ENCODE measurements at places on chromosomes 11 and 22.

DNA sequence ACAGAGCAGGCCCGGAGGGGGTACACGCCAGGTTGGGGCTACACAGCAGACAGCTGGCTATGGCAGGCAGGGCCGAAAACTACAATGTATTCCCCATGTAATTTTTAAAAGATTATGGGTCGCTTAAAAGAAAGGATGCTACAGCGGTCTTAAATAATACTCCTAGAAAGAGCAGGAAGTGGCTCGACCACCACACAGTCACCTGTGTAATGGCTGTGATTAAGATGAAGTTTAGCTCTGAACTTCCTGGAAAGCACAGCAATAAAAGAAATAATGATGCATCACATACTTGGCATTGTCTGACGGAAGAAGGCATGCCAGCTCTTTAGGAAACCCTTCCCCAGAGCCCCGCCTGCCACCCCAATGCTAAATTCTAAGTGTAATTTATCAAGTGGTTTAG, 32.6 kb downstream of the WNT11 start:
- no peak for DNase-seq

DNA sequence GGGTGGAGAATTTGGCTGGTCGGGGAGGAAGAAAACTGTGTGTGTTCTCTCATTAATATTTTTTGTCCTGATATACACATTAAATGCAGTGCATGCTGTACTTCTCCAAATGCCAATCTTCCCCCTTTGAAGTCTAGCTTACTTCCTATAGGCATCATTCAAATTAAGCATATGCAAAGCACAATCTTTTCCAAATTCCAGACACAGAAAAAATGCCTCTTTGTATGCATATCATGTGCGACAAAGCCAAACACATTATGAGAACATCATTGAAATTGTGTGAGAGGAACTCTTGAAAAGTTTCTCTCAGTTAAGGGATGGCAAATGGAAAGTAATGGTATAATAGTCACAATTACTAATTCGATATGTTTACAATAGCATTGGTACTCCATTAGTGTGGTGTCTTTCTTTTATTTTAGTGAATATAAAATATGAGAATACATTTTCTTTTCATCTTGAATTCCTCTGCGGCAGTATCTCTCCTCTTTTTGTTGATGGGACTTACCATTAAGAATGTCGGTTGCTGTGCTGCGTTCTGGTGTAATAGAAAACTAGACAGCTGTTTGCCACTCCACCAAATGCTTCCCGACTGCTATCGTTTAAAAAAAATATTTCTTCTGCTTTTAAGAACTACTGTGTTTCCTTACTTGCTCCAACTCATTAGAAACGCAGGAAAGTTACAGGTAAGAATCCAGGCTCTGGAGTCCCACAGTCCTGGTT, 19.3 kb upstream of the NRIP3 start:
- DNase-seq = no peak

DNA sequence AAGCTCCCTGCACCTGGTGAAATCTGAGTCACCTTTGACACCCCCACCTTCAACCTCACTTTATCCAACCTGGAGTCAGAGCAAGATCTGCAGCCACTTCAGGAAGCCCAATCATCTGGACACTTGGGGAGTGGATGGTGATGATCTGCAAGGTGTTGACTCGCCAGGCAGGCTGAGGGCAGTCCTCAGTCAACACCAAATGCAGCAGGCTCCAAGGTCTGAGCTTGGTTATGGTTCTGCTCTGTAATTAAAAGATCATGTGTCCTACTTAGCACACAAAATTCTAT, 446.9 kb downstream of the BRD1 start:
- DNase-seq = no peak

DNA sequence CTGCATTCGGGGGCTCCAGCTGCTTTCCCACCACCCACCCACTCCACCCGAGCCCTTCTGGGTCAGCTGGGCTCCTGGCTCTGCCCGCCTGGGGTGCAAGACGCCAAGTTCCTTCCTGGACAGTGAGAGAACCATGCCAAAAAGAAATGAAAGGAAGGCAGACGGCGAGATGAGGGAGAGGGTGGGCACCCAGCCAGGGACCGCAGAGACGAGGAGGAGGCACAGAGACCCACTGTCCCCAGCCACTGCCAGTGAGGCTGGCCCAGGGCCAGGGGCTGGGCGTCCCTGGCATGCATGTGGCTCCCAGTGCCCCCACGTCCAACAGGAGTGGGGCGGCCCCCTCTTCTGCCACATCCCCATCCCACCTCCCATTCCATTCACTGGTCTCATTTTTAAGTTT, 10.8 kb upstream of the CD81 start:
- no peak for DNase-seq

GRCh38 chr11:83713708-83714107, 427.5 kb upstream of the CCDC90B start:
- peak; percentile 15 for DNase-seq

- no peak for DNase-seq
Measured at GRCh38 chr11:34565417-34566207, 52.0 kb upstream of the ELF5 start.

- no peak for DNase-seq
Measured at GRCh38 chr11:17163291-17163690, 44.5 kb downstream of the PIK3C2A start.

DNA sequence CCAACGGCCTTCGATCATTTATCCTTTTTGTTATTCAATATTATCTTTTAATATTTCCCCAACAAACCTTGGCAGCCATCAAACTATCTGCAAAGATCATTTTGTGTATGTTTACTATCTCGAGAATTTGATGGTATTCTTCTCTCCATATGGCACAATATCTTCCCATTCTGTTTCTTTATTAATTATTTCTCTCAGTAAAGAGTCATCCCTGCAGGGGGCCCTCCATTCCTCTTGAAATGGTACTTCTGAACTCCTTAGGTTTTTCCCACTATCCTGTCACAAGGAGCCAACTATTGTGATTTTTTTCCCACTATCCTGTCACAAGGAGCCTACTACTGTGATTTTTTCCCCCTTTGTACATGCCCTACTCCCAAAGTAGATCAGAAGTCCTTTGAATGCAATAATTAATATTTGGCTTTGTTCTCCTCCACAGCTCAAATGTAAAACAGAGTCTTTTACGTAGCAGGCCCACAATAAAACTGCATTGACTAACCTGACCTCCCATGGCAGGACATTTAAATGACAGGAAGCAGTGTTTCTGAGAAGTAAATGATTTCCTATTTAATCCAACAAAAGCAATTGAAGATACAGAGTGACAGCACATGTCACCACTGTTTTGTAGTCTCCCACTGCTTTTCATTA, 43.3 kb downstream of the PDGFD start:
- no peak for DNase-seq

DNA sequence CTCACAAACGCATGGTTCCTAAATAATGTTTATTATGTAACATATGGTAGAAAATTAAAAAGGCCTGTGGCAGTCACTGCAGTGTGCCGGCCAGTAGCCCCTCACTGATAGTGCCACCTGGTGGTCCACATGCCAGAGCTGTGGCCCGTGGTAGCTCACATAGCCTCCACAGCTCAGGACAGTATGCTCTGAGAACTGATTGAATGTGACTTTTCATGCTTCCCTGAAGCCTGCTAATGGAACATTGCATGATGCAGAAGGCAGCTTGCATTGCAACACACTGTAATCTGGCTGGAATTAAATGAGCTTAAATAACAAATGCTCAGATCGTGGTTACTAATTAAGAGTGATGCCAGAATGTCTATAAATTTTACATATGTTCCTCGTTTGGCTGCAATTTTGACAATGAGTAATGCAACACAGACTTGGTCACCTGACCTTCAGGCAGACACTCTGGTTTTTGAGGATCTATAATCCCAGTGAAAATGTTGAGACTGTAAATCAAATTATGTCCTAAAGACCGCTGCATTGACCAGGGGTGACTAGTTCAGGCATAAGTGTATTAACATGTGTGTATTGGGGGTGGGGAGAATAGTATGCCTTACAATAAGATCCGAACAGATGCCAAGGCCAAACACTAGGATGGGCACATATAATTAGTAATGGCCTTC, 566.4 kb downstream of the METTL15 start:
- DNase-seq = peak; percentile 26

DNA sequence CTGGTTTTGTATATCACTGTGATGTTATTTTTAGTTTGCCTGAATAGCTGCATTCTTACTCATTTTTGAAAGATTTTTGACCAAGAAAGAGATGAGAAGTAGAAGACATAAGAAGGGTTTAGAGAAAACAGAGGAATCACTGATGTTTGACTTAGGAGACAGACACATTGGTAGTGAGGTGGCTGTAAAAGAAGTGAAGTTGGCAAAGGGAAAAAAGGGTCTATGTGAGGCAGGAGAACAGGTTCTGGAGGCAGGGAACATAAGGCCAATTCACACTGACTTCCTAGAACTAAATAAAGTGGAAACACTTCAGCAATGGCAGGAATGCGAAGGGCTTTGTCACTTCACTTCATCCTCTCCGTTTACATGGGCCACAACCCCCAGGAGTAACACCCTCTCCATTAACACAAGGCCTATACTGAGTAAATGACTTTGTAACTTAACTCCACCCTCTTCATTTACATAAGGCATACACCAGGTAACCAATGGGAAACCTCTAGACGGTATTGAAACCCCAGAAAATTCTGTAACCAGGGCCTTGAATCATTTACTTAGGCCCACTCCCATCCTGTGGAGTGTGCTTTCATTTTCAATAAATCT, 36.5 kb downstream of the CTSC start:
- no peak for DNase-seq

DNA sequence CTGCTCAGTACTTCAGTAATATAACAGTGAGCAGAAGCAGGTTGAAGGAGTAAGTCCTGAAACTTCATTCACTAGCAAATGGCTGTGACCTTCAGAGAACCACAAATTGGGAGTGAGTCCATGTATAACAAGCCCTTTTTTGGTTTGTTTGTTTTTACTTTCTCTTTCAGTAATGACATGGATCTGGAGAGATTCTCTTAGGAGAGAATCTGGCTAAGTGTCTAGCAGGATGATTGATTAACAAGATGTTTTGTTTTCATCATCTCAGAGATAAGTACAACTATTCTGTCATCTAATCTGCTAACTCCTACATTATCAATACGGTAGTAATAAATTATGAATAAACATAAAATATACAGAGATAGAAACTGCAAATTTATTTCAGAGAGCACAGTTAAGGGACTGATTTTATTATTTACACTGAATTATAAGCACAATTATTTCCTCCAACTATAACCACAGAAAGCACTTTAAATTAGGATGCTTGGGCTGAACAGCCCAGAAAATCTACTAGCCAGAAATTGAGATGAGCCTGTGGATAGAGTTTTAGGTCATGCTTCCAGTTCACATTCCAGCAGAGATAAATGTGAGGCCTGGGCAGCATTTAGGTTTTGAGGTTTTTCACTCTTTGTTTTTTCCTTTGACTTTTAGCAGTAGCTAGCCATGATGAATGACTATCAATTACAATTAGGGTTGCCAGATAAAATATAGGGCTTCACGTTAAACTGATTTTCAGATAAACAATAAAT, 429.3 kb upstream of the FAT3 start:
- peak; percentile 61 for DNase-seq

- DNase-seq = no peak
Measured at GRCh38 chr11:64745189-64745520, 1.2 kb upstream of the RASGRP2 start.

GRCh38 chr22:38026130-38027111, 30.8 kb upstream of the PICK1 start:
- no peak for DNase-seq

GRCh38 chr11:35214226-35214770, 75.3 kb downstream of the CD44 start:
- no peak for DNase-seq

DNA sequence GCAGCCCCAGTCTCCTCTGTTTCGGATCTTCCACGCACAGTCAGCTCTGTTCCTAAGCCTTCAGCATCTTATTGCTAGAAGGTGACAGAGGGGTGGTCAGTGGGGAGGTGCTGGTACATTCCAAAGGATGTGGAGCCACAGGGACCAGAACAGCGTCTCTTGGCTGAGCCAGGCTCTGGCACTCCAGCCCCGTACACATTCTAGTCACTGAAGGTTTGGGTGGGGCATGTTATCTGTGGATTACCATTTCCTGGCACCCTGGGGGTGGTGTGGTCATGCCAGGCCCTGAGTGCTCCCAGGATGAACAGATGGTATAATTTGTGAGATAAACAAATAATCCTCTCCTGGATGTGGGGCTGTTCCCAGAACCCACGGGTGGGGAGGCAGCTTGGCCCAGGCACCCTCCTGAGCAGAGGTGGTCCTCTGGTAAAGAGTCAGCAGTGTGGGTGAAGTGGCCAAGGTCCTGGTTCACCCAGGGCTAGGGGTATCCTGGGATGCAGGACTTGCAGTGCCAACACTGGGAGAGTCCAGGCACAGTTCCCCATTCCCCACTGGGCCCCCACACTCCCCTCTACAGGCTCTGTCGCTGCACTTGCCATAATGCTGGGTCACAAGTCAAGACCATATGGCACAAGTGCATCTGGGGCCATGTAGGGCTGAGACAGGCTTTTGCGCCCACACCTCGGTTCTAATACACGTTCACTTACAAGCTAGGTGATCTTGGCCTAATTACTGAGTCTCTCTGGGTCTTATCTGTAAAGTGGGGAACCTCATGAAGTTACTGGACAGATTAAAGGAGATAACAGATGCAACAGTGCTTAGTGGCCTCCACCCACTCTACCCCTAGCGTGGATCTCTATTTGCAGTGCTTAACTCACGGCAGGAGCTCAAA, 33.0 kb downstream of the DKK3 start:
- no peak for DNase-seq

DNA sequence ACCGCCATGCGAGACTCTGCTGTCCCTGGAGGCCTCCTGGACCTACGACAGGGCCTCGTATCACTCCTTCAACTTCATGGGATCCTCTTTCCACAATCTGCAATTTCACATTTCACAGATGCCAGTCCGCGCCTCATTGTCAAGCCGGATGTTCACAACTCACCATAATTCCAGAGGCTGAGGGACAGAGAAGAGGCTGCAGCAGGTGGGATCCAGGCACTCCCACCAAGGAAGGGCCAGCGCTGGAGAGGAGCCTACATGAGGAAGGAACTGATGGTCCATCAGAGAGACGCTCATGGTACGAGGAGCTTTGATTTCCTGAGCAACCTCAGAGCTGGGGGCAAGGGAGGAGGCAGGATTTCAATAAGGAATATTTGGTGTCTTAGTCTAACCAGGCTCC, 495.0 kb downstream of the BRD1 start:
- DNase-seq = no peak

DNA sequence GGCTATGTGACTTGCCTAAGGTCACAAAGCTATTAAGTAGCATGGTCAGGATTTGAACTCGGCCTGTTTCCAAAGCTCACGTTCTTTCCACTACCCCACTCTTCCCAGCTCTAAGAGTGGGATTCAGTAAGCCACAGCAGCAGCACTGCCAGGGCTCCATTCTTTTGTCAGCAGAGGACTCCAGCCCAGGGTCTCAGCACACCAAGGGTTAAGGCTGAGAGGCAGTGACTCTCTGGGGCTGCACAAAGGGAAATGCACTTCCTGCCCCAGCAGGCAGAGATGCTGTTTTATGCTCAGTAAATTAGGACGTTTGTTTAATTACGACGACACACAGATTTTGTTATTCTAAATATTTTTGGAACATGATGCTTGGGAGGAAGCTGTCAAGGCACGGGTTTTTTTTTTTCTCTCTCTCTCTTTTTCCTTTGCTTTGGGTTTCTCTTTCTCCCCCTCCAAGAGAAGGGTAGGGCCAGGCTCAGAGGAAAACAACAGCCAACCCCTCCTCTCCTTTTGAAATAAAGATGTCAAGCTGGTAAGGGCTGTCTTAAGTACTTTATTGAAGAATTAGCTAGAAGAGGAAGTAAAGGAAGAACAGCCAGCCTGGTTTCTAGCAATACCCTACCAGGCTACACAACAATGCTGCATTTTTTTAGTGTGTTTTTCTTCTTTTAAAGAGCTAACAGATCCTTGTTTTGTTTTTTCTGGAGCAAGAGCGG, 2.8 kb downstream of the MYH9 start:
- DNase-seq = peak; percentile 53

GRCh38 chr11:44564166-44564565, 1.3 kb upstream of the CD82 start:
- peak; percentile 38 for DNase-seq

All from astrocyte of the spinal cord (primary cell).